ENCODE measurements at places on chromosomes 13 and 19.

- no peak for DNase-seq
These were observed 2.5 kb downstream of the SLC35E1 start for GRCh38 chr19:16569609-16570320.

DNA sequence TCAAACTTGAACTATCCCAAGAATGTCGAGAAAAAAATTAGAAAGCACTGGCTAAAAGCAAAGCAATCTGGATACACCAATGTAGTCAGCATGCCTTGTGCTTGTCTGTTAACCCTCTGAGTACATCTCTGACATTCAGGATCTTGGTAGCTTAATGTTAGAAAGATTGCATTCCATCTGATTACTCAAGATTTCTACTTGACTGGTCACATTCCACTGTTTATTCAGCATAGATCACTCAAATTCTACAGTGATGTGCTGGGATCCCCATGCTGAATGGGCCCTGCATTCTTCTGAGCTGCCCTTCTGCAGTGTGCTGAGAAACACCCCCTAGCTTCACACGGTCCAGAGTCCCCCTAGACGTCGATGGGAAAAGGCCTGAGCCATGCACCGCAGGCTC, 295.4 kb upstream of the MAB21L1 start:
- DNase-seq = no peak

GRCh38 chr19:49423071-49423984, at the start of gene PTH2:
PTH2 (minus strand) TSS chr19:49423441; CDS start chr19:49423339, 102 bp downstream.
- no peak for DNase-seq

- DNase-seq = no peak
These were observed 1.7 kb downstream of the FCGRT start for GRCh38 chr19:49514151-49514550.

- DNase-seq = no peak
These were observed 74.8 kb downstream of the COL4A1 start for GRCh38 chr13:110232142-110232541.

- DNase-seq = no peak
These were observed 1.7 kb downstream of the INTS6 start for GRCh38 chr13:51451134-51451466.

DNA sequence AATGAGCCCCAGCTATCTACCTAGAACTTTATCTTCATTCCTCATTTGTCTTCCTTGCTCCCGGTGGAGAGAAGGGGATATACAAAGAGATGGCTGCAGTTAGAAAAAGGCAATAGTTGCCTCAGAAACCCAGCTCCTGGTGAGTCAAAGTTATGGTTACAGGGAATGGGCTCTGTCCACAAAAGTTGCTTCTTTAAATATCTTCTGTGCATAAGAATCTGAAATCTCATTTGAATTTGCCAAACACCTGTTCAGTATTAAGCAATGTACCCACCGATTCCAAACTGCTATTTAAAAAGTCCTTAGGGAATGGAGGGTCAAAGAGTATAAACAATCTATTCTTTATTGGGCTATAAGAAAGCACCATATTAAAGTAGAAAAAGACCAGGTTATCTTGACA, 48.4 kb downstream of the DCLK1 start:
- DNase-seq = no peak

Measured in transverse colon (tissue), 4 donors.